Activated T-cell treated with anti-CD3 and anti-CD28 coated beads, Interleukin-2, amount 50 U/mL, for 1 hour (primary cell): ENCODE measurements at places on chromosomes 4 and X.

DNA sequence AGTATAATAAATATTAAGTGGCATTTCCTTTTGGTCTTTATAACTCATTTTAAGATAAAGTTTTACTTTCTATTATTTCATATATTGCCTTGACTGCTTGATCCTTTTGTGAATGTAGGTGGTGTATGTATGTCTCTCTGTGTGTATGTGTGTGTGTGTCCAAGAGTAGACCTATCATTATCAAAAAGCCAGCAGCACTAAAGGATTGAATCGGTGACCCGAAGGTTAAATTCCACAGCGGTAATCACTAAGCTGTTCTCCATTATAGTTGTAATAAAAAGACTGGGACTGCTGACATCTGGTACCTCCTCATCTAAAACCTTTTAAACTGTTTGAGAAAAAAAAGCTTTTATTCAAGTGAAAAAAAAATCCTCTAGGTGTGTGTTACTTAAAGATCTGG is 1014.8 kb downstream of the PCDH7 start:
- no peak for DNase-seq

DNA sequence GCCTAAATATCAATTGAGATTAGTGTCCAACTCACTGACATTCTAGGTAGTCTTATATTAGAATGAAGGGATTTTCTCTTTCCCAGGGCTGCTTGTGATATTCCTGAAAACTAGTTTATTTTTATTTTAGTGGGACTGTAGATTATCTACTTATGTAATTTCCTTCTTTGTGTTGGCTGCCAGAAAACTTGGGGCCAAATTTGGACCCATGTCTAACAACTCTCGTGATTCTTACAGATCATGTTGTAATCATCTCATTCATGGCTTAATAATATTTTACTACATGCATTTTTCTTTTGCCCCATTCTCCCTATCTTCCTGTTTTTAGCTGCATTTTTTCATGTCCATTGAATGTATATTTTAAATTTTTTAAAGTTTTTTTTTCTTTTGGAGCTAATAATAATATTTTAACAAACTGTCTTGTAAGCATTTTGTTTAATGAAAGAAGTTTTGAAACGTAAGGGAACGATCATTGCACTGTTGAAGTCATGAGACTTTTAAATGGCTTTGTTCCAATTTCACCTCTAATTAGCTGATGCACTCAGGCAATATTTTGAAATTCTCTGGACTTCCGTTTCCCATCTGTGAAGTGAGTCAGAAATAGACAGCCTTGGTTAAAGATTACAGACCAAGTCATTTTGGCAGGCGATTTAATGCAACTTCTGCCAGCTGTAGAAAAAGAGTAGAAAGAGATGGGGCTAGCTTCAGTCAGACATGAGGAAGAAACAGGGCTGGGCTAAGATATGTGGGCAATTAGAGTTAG is 14.3 kb upstream of the TDO2 start:
- DNase-seq: no peak

GRCh38 chrX:12753366-12753765 is 37.8 kb upstream of the PRPS2 start:
- no peak for DNase-seq

DNA sequence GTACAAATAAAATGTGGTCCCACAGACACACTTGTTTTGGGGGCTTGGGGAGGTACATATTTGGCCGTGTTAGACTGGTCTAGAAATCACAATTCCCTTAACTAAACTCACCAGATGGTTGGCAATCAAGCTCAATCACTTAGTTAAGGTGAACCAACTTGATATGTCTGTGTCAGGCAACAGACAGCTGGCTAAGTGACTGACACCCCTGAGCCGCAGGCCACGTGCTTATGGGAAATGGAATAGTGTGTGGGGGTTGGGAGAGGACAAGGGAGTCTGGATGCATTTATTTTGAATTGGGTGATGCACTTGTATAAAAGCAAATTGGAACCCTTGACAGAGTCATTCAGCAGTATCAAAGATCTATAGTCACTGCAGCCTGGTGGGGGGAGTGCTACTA is 209.0 kb downstream of the HS6ST2 start:
- no peak for DNase-seq

DNA sequence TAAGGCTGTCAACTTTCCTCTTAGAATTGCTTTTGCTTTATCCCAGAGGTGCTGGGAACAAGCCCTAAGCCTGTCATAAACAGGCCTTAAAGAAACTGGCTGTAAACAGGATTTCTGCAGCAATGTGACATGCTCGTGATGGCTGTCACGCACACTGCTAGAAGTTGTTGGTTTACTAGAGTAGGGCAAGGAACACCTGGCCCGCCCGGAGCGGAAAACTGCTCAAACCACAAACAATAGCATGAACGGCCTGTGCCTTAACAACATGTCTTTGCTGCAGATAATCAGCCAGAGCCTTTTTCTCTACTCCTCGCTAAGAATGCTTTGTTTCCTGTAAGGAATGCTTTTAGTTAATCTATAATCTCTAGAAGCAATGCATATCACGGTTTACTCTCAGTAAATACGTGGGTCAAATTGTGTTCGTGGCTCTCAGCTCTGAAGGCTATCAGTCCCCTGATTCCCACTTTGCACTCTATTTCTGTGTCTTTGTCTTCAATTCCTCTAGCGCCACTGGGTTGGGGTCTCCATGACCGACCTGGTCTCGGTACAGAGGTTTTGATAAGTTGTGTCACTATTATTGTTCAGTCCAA is 318.3 kb downstream of the GLUD2 start:
- no peak for DNase-seq

DNA sequence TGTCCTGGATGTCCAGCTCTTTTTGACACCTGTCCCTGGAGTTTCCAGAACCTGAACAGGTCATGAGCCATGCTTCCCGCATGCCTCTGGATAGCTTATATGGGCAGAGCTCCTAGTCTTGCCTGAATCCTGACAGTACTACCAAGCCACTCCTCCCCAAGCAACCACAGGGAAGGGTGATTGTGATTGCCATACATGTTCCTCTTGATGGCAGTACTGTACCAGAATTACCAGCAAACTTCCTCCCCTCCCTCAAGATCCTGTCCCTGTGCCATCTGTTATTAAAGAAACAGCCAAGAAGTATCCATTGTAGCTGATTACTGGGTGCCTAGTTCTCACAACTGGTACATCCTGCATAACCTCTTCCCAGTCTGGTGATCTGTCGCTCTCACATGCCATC is 264.3 kb upstream of the AGTR2 start:
- DNase-seq: no peak

GRCh38 chrX:16461968-16462367 is 188.0 kb upstream of the S100G start:
- DNase-seq: no peak

GRCh38 chr4:176753049-176753448 is 39.7 kb downstream of the VEGFC start:
- no peak for DNase-seq
